ENCODE measurements at places on chromosomes 4 and X. TPM values are rescaled to one million over a fixed set of nuclear protein-coding genes. Genes with fewer than 3 reads are reported as not detected.

GRCh38 chrX:8233091-8233490 lies 62.0 kb upstream of the VCX2 start:
- no peak for DNase-seq

DNA sequence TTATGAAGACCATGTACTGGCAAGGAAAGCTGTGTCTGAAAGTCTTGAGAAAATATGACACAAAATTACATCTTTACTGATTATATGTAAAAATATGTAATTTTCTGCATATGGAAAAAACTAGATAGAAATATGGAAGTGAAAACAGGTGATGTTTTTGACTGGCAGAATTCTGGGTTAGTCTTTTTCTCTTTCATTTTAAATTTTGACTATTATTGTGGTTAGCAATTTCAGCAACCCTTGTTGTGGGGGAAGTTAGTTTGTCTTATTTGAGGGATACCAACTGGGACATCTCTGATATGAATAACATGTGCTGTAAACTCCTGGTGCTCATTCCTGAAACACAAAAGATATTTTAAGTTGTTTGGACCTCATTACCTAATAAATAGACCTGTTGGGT lies 49.9 kb upstream of the CPEB2 start:
- DNase-seq = no peak

- no peak for DNase-seq
Observed at GRCh38 chr4:13981499-13981898, 354.0 kb upstream of the BOD1L1 start.

DNA sequence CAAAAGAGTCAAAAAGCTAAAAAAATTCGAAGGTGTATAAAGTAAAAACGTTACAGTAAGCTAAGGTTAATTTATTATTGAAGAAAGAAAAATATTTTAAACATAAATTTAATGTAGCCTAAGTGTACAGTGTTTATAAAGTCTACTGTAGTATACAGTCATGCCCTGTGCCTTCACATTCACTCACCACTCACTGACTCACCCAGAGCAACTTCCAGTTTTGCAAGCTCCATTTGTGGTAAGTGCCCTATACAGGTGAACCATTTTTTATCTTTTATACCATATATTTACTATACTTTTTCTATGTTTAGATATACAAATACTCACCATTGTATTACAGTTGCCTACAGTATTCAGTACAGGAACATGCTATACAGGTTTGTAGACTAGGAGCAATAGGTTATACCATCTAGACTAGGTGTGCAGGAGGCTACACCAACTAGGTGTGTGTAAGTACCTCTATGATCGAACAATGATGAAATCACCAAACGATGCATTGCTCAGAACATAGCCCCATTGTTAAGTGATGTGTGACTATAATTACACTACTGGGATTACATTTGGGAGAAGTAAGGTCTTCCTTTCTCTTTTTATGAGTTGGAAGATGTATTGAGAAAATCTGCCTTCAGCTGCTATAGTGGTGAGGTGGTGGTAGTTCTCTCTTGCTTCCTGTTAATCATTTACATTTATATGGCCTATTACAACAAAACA lies 27.2 kb downstream of the TMSB4X start:
- DNase-seq = no peak

DNA sequence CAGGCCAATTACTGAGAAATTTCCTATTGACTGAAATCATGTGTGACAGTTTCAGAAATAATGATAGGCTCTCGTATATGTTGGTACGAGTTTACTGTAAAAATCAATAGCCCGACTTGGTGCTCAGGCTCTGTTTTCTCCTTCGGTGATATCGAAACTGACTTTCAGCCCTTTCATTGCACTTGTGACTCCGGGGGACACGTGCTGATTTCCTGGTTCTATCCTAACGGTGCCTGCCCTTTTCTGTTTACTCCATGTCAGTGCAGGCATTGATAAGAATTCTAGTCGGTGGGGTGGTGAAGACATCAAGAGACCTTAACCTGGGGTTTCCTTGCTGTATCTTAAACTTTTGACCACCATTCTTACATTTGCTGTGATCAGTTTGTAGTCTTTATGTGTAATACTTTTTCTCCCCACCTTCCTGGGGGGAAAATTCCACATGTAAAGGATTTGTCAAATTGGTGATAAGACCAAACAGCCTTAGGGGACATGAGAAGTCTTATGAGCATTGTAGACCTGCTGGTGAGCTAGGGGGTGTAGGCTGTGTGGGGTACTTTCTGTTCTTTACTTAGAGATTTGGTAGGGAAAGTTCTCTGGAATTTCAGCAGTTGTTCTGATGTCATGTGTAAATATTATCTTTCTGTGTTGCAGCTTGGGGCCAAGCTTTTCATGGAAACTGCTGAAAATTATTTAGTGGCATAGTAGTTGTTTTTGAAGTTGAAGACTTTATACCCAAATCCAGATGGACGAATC lies 52.7 kb downstream of the TMEM131L start:
- DNase-seq = no peak

EDNRA gene
- 0.83 TPM for total RNA-seq

DRD5 gene
- total RNA-seq = not detected
